Erythroblast (primary cell): ENCODE measurements at places on chromosomes 13 and 19.

DNA sequence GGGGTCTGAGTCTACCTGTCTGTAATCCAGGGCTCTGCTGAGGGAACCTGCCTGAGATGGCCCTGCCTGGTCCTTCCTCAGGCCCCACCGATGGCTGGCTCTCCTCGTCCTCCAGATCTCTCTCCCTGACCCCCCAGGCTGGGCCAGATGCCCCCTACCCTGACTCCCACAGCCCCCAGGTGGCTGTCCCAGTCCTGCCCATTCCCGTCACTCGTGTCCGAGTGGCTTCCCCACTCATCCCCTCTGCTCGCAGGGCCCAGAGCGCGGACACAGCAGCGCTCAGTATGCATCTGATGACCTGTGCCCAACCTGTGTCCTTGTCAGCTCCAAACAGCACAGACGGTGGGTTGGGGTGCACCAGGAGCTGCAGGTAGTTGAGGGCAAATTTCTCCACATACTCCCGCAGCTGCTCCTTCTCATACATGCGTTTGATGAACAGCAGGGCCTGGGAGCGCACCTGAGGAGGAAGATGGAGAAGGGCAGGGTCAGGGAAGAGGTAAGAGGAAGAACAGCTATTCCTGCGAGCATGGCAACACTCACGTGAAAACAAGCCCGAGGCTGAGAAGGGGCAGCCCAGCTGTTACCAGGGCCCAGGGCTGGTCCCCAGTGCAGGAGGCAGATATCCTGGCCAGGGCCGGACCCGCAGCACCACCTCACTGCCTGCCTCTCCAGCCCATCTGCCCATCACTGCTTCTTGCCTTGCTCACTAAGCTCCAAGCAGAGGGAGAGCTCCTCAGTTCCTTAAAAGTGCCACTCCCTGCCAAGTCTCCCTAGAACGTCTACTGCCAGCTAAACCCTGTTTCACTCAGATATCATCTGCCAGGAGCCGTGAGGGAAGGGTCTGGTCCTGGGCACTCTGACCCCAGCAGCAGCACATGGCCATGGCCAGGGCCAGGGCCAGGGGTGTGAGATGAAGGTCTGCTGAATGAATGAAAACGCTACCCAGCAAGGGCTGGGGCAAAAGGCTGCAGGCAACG is 11.1 kb upstream of the RSPH6A start:
- DNase-seq: no peak

DNA sequence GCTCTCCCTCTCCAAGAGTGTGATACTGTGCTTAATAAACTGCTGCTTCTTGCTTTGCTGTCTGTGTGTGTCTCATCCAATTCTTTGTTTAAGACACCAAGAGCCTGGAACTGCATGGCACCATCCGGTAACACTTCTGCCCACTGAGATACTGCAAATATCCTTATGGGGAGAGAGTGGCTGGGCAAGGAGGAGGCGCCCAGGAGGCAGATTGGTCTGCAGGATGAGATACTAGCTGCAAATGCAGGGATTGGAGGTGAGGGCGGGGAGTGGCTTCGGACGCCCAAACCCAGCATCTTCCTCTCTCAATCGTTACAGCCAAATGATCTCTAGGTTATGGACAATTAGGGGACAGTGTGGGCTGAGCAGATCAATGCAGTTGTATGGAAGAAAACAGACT is 1.7 kb upstream of the SIGLEC7 start:
- DNase-seq: no peak

GRCh38 chr19:16938211-16938610 is 49.4 kb downstream of the F2RL3 start:
- no peak for DNase-seq

- no peak for DNase-seq
These were observed 12.6 kb downstream of the ABCA7 start for GRCh38 chr19:1052349-1052975.

DNA sequence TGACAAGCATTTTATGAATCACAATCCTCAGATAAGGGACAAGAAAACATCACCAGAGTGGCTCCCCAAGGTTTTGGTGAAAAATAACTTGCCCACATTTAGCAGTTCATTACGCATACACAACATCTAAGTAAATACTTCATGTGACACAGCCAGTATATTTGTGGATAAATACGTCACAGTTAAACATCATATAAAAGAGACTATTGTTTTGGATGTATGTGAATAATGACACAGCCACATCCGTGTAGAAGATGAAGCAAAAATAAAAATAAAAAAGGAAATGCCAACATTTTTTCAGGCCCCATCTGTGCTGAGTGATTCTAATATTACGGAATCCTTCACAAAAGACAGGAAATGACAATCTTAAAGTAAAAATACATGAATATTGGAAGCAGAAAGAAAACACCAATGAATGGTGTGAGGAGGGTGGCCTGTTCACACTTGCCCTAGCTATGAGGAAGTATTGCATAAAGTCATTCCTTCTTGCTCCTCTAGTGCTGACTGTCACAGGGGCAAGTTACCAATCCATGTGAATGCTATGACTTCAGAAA is 457.1 kb downstream of the KLF12 start:
- DNase-seq: no peak

GRCh38 chr13:74904556-74904955 is 577.4 kb downstream of the TBC1D4 start:
- DNase-seq: no peak

DNA sequence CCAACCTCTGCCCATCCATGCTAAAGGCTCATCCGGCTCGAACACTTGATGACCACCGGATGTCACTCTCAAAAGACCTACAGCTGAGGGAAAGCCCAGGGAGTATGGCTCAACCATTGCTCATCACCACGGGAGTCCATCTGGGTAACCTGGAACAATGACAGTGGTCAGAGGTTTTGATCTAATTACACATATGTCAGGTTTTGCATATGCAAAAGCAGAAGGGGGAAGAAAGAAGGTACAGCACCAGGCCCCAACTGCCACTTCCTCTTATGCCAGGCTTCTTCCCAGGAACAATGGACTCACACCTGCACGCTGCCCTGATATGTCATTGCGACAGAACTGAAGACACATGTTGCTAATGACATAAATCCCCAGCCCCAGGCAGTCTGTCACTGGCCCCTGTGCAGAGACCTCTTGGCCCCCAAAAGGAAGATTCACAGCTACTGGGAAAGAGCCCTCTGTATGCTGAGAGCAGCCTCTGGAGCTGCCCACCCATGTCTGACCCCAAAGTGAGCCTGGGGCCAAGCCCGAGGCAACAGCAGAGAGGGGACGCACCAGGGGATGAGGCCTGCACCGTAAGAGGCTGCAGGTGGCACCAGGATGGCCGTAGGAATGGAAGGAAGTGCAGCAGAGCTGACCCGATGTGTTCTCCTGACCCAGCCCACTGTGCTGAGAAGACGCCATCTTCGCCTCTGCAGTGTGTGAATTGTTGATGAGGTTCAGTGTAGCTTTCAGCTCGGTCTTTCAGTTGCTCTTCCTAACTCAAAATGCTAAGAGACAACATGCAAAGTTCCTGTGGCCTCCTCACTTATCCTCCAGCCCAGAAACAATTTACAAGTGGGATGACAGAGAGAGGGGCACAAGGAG is 26.3 kb downstream of the EPS15L1 start:
- DNase-seq: no peak

- DNase-seq: no peak
These were observed 40.5 kb upstream of the EBPL start for GRCh38 chr13:49731766-49732165.

DNA sequence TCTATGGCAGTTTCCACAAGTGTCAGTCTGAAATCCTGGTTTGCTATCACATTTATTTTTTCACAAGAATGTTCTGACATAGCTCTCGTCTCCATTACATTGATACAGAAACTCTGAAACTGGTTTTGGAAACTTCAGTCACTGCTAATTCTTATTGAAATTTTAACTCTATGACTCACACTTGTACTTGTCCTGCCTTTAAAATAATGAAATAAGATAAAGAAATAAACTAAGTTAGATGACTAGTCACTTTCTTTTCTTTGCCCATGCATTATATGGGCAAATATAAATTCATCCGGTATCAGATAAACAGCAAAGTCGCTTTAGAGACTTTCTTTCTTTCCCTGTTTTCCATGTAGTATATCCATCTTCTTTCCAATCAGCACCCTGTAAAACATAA is 257.5 kb downstream of the PCDH9 start:
- DNase-seq: no peak
